ENCODE measurements at places on chromosomes 7 and 10.

- DNase-seq = no peak
Measured at GRCh38 chr10:29761916-29762315, 127.1 kb upstream of the SVIL start.

DNA sequence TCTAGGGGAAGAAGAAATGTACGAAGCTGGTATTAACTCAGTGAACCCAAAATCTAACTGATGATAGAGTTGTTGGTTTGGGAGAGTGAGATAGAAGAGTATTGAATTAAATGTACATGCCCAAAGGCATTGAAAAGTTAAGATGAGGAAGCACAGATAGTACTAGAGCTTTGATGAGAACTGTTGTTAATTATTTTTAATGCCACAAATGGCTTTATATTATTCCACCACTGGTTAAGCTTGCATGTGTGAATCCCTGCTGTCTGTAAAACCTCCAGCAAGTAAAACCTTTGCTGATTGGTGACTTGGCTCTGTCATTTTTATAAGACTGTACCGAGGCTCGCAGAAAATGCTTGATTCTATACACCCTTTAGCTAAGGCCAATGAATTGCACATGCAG, 382.7 kb upstream of the LRGUK start:
- no peak for DNase-seq

DNA sequence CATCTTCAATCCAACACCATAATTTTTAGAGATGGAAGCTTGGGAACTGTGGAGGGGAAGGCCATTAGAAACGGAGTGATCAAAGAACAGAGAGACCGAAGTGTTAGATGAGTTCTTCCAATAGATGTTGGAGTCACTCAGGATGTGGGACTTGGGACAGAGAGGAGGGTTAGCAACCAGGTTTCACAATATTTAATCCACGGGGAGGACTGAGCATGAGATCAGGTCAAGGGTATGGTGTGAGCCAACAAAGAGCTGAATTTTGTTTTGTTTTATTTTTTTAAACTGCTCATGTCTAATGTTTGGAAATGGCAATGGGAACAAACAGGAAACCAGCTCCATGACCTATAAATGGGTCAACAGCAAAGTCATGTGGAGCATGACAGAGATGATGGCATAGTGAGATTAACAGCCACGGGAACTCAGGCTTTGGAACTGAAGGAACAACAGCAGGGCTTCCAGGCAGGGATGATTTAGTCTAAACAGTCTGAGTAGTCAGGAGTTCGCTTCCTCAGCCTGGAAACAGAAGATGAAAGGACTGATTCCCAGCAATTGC, 38.9 kb upstream of the AMPH start:
- DNase-seq = no peak

DNA sequence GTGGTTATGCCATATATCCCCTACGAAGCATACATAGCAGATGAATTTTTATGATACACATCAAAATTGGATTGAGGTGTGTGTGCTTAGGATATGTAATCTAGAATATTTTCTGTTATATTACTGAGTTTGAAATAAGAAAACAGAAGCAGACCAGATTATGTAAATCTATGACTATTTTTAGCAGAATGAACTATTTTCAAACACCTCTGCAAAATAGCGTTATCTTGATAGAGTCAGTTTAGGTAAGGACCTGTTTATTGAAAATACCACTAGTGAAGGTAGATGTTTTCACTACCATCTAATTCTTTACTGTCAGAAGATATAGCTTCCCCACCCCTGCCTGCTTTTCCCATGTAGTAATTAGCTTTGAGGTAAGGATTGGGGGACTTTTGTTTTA, 9.1 kb downstream of the LANCL2 start:
- no peak for DNase-seq

GRCh38 chr7:14822481-14822854, 80.1 kb downstream of the DGKB start:
- no peak for DNase-seq
